ENCODE measurements at places on chromosomes 7 and 10.

GRCh38 chr7:111050875-111051416 is 40.0 kb upstream of the LRRN3 start:
- no peak for DNase-seq

DNA sequence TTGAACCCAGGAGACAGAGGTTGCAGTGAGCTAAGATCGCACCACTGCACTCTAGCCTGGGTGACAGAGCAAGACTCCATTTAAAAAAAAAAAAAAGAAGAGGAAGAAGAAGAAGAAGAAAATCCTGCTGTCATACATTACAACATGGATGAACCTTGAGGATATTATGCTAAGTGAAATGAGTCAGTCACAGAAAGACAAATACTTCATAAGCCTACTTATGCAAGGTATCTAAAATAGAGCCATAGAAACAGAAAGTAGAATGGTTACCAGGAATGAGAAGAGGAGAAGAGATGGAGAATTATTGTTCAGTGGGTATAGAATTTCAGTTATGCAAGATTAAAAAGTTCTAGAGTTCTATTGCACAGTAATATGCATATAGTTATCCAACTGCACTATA is 466.5 kb downstream of the PLXNA4 start:
- no peak for DNase-seq

- peak; percentile 4 for DNase-seq
These were observed 562.3 kb upstream of the COBL start for GRCh38 chr7:51878865-51879264.

DNA sequence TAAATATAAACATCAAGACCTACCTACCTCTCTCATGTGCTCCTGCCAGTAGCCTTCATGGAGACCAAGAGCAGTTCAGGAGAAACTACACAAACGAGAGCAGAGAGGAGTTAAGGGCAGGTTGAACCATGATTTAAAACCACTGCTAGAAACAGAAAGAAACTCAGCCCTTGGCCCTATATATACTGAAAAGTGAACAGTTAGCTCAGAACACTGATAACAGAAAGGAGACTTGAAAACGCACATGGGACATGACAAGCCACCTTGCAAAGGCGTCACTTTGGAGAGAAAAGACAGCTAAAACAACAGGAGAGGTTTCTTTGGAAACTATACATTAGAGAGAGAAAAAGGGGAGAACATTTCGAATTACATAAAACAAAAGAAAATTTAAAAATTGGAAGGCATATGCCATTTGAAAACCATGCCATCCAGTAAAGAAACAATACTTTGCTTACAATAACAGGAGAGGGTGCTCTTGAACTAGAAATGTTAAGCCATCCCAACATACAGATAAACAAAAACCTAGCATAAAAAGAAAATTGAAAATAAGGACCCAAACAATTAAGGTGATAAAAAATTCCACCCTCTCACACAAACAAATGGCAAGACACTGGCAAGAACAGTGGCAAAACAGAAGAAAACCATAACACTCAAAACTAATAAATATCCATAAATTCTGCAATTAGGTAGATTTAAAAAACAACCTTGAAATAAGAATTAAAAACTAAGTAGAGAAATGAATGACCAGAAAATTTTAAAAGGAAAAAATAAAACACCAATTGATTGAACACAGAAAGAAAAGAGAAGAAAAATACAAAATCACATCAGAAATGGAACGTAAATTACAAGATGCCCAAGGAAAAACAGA is 232.7 kb downstream of the IMMP2L start:
- DNase-seq = no peak

- peak; percentile 77 for DNase-seq
These were observed 72.7 kb downstream of the PLCE1 start for GRCh38 chr10:94066411-94066810.

GRCh38 chr7:12890586-12890985 is 203.2 kb downstream of the ARL4A start:
- no peak for DNase-seq

GRCh38 chr10:90845726-90846125 is 12.1 kb downstream of the HTR7 start:
- no peak for DNase-seq

DNA sequence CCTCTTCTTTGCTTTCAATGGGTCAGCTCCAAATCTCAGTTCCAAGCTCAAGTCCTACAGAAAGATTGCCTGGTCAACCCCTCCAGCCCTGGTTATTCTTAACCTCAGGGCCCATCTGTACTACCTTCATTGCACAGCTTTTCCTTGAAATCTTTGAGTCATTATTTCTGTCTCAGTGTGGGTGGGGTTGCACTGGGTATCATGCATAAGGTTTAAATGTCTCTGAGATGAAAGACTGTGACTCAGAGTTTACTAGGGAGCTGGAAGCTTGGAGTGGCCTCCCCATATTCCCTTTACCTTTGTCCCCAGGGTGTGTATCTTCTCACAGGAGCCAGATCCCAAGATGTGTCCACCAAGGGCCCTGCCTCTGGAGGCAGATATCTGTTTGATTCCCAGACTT is 3.3 kb upstream of the OR6V1 start:
- DNase-seq = no peak

- no peak for DNase-seq
These were observed 69.0 kb upstream of the RSBN1L start for GRCh38 chr7:77627309-77627676.

DNA sequence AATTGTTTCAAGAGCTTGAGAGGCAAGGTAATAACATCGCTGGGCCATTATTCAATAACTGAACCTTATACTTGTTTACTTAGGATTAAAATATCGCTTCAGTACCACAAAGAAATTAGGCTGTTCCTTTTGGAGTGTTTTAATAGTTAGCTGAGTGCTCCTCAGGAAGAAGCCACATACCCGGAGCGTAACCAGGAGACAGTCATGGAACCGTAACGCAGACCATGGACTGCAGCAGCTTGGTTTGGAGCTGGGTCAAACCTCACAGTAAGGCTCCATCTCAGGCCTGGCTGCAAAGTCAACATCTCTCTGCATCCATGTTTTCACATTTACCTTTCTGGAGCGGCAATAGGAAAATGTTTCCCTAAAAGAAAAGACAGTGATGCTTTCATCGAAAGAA is 599.0 kb downstream of the TNS3 start:
- DNase-seq = no peak

GRCh38 chr7:121623130-121623872 is 227.2 kb upstream of the FAM3C start:
- DNase-seq = no peak

- no peak for DNase-seq
These were observed 75.8 kb downstream of the LSMEM1 start for GRCh38 chr7:112556633-112557032.

- DNase-seq = no peak
These were observed 27.6 kb upstream of the PRPF18 start for GRCh38 chr10:13559124-13559700.

DNA sequence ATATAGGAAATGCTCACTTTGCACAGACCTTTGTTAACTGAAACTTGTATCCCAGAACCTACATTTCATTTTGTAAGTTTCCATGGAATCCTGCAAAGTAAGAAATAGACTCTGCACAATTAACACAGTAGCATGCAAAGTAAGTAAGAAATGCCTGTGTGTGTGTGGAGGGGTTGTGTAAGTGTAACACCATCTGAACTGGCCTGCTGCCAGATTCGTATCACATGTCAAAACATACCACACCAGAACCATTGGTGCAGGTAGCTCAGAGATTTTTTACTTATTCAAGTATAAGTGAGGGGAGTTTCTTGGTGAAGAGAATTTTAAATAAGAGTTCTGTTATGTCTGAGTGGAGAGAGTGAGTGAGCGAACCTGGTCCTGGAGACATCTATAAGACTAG is 17.9 kb upstream of the DDX21 start:
- DNase-seq = peak; percentile 12

GRCh38 chr10:43287056-43288007 is 20.5 kb upstream of the RASGEF1A start:
- no peak for DNase-seq

DNA sequence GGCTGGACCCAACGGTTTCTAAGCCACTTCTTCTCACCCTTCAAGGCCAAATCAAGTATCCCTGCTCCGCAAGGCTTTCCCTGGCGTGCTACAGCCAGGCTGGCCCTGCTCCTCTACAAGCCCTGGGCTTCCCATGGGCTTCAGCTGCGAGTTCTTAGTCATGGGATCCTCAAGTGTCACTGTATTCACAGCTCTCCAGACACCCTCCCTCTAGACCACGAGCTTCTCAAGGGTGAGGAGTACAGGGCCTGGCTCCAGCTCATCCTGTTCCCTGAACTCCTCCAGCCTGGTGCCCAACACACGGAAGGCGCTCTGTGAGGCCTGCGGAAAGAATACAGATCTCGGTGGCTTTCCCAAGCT is 38.8 kb downstream of the FAM53B start:
- DNase-seq = no peak

DNA sequence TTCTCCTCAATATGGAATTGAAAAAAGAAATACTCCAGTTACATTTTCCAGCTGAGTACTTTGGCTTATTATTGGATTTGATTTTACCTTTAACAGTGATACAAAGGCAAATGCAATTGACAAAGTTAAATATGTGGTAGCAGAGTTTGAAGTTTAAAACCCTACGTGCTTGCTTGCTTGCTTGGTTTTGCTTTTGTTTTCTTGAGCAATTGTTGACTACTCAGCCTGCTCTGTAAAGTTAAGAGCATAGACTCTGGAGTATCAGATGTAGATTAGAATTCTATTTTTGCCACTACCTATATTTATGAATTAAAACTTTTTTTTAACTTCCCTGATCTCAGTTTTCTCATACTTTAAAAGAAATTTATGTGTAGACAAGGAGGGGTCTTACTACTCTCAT is 51.4 kb downstream of the PCDH15 start:
- DNase-seq = no peak

- DNase-seq = peak; percentile 49
These were observed 154.8 kb upstream of the COBL start for GRCh38 chr7:51471210-51471980.

DNA sequence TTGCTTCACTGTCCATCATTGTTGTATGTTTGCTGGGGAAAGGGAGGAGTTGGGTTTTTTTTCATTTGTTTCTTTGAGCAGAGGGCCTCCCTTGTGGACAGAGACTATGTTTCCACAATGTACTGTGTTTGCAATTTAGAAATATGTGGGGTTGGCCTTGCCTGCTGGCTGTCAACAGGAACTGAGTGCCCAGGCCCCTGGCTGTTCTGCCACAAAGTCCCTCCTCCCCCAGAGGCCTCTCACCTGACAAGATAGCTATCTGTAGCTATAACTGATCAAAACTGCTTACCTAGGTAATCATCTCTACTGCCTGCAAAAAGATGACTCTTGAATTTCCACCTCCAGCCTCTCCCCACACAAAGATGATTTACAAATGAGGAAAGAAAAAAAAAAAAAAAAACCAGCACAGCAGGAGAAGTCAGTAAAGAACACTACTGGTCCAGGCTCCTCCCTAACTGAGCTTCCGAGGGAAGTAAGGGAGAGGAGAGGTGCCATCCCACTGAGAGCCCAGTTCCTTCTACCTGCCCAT is 121.8 kb downstream of the SGMS1 start:
- peak; percentile 35 for DNase-seq

- DNase-seq = peak; percentile 63
These were observed 287.2 kb upstream of the MKLN1 start for GRCh38 chr7:131040467-131040932.

DNA sequence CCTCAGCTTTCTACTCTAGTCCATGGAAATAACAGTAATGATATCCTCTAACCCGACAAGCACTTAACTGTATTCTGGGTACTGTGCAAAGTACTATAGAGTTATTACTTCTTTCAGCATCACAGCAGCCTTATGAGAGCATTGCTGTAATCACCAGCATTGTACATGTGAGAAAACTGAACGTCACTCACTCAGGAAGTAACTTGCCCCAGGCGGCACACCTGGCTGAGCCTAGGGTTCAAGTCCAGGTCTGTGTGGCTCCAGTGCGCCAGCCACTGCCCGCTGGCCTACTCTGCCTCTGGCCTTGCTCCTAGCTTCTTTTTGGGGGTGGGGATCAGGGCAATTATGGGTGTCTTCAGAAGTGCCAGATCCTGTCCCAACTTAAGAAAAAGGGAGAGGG is 50.5 kb downstream of the ZMIZ1 start:
- DNase-seq = no peak

GRCh38 chr10:117480097-117480496 is 62.4 kb upstream of the EMX2 start:
- no peak for DNase-seq

DNA sequence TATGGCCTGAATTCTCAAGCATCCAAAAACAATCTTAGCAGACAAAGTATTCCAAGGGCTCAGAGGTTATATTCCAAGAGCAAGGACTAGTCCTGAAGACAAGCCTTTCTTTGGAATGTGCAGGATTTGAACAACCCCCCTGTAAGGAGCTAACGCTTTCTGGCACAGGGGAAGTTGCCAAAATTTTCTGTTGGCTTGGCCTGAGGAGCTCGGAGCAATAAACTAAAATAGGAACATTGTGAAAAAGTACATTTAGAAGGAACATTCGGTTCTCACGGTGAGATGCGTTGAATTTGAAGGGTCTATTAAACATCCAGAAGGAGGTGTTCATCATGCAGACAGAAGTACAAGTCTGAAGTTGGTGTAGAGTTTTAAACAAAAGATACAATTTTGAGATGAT is 1030.5 kb upstream of the CELF2 start:
- DNase-seq = no peak

GRCh38 chr10:51313773-51314478 is 239.6 kb downstream of the PRKG1 start:
- no peak for DNase-seq

- DNase-seq = no peak
These were observed 31.6 kb upstream of the SLC16A12 start for GRCh38 chr10:89566992-89567391.
